HCEC 1CT (cell line): ENCODE measurements at places on chromosomes 4 and X.

- no peak for DNase-seq
Measured at GRCh38 chr4:1395941-1396805, 10.1 kb downstream of the NKX1-1 start.

DNA sequence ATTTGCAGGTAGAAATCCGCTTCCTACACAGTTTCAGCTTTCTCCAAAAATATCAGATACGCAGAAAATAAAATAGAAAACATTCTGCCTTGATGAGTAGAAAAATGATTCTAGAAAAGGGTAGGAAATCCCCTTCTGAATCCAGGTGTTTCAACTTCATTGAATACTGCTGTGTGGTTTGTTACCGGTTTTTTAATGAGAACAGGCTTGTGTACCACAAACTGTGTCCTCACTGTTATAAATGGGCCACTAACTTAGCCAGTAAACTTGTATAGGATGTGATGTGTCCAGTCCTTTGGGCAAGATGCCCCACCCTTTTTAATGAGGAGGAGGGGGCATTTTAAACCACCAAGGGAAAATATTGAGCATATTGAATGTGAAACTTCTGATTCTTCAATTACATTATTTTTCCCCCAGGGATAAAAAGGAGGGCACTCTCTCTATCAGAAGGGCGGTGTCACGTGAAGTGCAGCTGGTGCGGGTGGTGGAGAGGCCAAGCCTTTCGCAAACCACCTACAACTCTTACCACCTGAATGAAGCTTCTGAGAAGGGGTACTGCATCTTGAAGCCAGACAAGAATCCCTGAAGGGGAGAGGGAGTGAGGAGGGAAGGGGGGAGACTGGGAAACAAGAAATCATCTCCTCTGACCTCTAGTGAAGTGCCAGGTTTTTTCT lies 4.5 kb downstream of the CXXC4 start:
- no peak for DNase-seq

DNA sequence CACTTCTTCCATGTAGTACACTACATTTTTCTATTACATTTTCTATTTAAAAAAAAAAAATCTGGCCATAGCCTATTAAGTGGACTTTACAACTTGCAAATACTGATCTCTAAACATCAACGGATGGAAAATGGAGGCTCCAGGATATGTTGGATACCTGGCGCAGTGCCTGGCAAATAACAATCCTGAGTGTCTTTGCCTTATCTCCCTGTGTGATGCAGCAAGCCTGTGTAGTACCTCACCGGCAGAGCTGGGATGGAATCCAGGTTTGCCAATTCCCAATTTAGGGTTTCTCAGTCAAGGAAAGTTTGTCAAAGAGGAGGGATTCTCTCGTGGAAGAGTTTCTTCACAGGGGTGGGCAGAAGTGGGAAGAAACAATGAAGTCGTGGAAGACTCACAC lies 93.2 kb downstream of the KDR start:
- DNase-seq: no peak

DNA sequence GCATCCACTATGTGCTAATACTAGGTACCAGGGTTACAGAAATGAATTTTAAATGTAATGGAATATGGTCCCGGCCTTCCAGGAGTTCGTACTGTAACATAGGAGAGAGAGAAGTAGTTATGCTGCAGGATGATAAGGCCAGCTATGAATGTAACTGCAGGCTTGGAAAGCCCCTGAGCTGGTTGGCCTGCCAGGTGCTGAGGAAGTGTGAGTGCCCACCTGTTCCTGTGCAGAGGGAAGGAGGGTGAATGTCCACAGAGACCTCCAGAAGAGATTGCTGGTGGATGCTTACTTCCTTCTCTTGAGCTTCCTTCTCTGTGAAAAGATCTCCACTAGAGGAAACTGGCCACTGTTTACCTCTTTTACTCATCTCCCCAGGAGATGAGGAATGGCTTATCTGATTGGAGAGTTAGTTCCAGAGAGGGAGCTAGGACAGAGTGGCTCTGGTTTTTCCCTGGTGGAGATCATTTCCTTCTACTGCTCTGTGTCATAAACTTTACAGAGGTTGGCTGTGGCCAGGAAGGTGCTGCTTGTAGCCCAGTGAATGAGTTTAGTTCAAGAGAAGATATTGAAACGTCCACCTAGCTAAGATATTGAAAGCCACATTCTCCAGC lies 114.0 kb upstream of the LNX1 start:
- no peak for DNase-seq

- no peak for DNase-seq
Measured at GRCh38 chr4:83858131-83858530, 322.2 kb downstream of the GPAT3 start.

DNA sequence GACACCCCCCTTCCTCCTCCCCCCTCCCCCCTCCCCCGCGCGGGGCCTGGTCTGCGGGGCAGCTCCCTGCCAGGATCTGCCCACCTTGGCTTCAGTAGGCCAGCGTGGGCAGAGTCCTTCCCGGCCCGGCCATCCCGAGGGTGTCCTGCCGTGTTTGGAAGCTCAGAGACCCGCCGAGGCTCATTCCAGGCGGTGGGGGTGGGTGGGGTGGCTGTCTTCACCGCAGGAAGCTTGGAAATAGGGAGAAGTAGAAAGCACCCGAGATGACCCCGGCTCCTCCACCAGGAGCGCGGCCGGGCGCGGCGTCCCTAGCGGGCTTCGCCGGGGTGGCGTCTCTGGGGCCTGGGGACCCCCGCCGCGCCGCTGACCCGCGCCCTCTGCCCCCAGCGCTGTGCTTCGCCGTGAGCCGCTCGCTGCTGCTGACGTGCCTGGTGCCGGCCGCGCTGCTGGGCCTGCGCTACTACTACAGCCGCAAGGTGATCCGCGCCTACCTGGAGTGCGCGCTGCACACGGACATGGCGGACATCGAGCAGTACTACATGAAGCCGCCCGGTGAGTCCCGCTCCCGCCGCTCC lies 1.6 kb downstream of the NAT8L start:
- DNase-seq: no peak

GRCh38 chr4:139245590-139245989 lies 34.4 kb downstream of the MGARP start:
- DNase-seq: no peak

DNA sequence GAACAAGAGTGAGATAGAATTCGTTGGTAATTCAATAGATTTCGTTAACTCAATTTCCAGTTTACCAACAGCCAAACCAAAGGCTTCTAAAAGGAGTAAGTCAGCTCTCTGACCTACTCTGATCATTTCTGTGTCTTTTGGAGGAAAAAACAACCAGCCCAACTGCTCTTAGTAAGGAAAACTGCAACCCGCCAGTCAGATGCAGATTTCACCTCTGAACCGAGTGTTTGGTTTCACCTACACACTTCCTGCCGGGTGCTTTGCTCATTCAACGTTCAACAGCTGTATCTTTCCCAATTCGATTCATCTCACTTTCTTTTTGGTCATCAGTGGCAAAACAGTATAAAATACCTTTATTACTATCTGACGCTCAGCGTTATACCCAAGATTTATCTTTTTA lies 24.5 kb downstream of the TMSB4X start:
- no peak for DNase-seq

DNA sequence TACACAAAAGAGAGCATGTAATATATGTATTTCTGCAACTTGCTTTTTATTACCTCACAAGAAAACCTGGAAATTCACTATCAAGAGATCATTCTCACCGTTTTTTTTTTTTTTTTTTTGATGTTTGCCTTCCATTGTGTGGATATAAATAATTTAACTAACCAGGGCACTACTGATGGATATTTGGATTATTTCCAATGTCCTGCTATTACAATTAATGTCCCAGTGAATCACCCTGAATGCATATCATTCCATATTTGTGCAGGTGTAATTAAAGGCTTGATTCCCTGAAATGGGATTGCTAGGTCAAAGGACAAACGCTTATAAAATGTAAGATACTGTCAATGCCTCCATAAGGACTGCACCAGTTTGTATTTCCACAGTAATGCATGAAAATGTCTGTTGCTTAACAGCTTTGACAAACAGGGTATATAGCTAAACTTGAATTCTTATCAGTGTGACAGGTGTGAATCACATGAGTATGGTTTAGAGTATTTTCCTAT lies 87.8 kb downstream of the NCAPG start:
- no peak for DNase-seq

- DNase-seq: no peak
Measured at GRCh38 chr4:34293459-34293858, 1950.9 kb downstream of the ARAP2 start.

DNA sequence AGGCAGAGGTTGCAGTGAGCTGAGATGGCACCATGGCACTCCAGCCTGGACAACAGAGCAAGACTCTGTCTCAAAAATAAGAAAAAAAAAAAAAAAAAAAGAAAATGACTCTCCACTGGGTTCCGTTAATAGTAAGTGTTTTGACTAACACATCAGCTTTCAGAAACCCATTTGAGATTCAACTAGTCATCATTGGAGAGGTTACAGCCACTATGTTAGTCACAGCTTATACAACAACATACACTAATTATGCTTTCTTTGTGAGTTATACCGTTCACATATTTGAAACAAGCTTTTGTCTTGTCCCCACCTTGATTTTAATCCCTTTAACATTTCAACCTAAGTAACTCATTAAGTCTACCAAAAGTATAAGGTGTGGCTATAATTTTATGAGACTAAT lies 48.2 kb downstream of the HADH start:
- no peak for DNase-seq

- peak; percentile 51 for DNase-seq
Measured at GRCh38 chr4:84938316-84938715, 28.2 kb downstream of the WDFY3 start.

GRCh38 chr4:3031357-3032082 lies 42.8 kb downstream of the HTT-AS start:
- no peak for DNase-seq

GRCh38 chr4:78032446-78032845 lies 24.7 kb upstream of the FRAS1 start:
- no peak for DNase-seq

GRCh38 chrX:154734061-154734781 lies 16.7 kb downstream of the GAB3 start:
- peak; percentile 72 for DNase-seq

GRCh38 chrX:1466971-1467561 lies 14.4 kb upstream of the ASMTL start:
- DNase-seq: no peak

DNA sequence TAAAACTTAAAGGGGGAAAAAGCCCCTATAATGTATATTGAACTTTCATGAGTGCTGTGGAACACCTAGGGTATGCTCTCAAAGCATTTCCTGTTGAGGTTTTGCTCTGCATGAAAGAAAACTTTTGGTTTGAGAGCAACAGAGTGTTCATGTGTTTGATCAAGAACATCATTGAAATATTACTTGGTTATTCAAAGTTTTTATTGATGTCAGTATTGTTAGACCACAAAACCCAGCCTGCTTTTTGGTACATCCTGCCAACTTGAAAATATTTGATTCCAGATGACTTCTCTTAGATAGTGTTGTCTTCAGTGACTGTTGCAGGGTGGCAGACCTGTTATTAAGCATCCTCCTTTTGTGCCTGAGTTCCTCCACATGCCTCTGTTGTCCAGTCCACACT lies 68.0 kb downstream of the N4BP2 start:
- no peak for DNase-seq

DNA sequence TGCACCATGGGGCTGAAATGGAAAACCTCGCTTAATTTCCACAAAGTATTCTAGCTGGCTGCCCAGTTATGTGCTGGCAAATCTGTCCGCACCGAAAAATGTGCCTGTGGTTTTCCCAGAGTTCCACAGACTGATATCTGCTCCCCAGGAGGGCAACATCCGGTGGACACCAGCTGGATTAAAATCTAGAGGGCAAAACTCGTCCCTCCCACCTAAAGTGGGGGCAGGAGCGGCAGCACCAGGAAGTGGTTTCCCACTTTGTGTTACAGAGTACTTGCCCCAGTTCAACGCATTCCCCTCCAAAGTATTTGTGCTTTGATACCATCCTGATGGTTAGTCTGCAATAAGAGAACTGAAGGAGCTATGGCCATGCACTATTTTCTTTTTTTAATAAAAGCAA lies 187.6 kb downstream of the TSPAN5 start:
- DNase-seq: no peak

DNA sequence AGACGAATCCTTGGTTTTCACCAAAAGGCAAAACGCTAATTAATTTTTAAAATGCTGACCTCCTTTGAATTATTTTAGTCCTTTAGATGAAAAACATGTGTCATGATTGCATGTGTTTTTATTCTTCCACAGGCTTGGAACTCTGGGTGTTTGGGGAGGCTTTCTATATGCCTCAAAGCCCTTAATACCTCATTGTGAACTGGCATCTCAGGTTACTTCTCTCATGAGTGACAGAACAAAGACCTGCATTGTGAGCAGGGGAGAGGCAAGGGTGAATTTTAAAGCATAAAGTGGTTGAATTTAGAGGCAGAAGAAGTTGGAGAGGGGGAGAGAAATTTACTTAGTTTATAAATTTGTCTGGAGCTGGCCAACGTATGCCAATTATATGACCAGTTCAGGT lies 119.5 kb downstream of the ARSF start:
- no peak for DNase-seq

- DNase-seq: no peak
Measured at GRCh38 chr4:181488926-181489325, 754.3 kb upstream of the TENM3 start.

- DNase-seq: no peak
Measured at GRCh38 chr4:26471890-26472289, 18.4 kb downstream of the CCKAR start.

DNA sequence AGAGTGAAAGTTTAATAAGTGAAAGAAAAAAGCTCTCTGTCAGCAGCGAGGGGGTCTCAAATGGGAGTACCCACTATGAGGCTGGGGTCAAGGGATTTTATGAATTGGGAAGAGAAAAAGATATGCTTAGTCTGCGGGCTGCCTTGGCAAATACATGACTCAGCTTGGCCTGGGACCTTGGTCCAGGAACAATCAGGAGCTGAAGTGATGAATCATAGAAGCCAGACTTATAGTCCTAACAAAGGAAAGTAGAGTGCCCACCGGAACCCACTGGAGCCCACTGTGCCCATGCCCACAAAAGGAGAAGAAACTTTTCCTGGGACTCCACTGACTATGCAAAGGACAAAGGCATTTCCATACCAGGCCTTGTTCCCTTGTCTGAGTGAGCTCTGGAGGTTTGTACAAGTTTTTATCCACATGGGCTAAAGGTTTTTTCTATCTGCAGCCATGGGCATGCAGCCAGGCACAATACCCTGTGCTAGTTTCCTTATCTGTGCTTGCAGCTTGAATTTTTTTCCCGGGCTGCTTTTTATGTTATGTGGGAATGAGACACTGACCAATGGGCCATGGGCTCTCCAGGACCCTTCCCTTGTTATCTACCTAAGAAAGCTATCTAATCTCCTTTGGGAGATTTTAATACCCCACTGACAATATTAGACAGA lies 201.7 kb downstream of the FAM133A start:
- no peak for DNase-seq

GRCh38 chr4:155025762-155026457 lies 182.5 kb upstream of the NPY2R start:
- DNase-seq: peak; percentile 42

- no peak for DNase-seq
Measured at GRCh38 chrX:2404776-2405175, 96.0 kb downstream of the DHRSX start.

DNA sequence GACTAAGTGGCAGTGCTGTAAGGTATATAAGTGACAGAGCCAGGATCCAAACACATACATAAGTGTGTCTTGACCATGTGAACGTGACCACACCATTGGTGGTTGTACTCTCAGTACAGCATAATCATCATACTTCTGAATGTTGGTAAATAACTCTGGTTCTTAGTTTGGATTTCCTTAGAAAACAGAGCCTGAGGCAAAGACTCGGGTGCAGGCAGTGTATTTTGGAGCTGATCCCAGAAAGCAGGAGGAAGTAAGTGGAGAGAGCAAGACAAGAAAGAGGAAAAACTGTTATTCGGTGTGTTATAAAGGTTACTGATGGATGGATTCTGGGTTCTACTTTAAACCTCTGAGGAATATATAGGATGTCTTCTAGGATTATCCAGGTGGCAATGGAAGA lies 127.9 kb downstream of the SLC39A8 start:
- no peak for DNase-seq
